ENCODE measurements at places on chromosomes 11 and 22. TPM values are rescaled to one million over a fixed set of nuclear protein-coding genes. Genes with fewer than 3 reads are reported as not detected.

Gene TUG1
- 23.7 TPM for total RNA-seq

Gene ENTHD1
- not detected for total RNA-seq

Gene APOL5
- total RNA-seq, result not detected

Gene TMEM121B
- under 0.01 TPM for total RNA-seq

Gene KDM4D
- 2.1 TPM for total RNA-seq

Gene MMP1
- 14.6 TPM for total RNA-seq

Gene TYR
- total RNA-seq, result not detected

Gene CACNA1I
- total RNA-seq, result not detected

Gene SEC14L6
- total RNA-seq, result 0.50 TPM

Gene CBX6
- total RNA-seq, result 40.7 TPM

All from bronchus fibroblast of lung (primary cell).